ENCODE measurements at places on chromosomes 16 and 17.

DNA sequence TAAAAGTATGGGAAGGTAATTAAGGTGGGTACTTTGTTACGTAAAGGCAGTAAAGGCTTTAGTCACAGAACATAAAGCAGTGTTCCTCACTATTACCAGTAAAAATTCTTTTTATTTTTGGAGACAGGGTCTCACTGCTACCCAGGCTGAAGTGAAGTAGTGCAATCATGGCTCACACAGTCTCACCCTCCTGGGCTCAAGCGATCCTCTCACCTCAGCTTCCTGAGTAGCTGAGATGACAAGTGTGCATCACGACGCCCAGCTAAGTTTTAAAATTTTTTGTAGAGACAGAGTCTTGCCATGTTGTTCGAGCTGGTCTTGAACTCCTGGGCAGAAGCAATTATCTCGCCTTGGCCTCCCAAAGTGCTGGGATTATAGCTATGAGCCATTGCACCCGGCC, 80.5 kb downstream of the CREBBP start:
- DNase-seq = no peak

DNA sequence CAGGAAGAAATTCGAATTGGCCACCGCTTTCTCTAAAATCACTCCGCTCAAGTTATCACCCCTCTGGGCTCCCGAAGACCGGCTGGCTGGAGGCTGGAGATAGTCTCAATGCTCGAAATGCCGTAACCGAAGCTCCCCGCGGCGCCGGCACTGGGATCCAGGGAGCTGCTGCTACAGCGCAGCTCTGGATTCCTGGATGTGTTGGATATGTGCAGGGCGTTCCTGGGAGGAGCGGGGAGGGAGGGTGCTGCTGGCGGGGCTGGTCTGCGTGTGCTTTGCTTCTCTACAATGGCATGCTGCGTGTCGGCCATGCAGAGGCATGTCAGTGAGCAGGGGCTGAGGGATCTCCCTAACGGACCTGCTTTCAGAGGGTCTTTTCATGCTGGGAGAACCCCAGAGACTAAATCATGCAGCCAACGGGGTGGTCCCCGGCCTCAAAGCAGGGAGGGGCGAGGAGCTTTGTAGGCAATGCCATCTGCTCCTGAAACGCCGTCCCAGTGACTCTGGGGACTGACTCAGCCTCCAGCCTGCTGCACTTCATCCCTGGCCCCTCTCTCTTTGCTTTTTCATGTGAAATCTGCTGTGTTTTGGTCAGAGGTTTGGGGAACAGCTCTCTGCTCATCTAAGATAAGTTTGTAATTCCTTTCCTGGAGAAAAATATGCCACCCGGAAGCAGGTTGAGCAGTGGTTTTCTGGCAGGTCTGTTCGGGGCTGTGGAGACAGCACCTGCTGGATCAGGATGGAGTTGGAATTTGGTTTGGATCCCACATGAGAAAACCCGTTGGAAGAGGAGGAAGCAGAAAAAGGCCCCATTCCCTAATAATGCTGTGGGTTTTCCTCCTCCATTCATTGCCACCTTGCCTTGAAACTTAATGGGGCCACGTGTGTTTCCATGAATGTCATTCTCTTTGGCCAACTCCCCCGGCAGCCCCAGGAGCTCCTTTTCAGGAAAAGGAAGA, 311.4 kb downstream of the SEC14L1 start:
- peak; percentile 48 for DNase-seq

- DNase-seq = no peak
Observed at GRCh38 chr16:64343061-64343819, 778.6 kb downstream of the CDH11 start.

GRCh38 chr17:80768936-80769335, 222.7 kb upstream of the CHMP6 start:
- no peak for DNase-seq

GRCh38 chr17:27555339-27555738, 75.6 kb upstream of the LGALS9 start:
- no peak for DNase-seq

GRCh38 chr16:85566561-85567100, 46.5 kb upstream of the GSE1 start:
- DNase-seq = no peak

DNA sequence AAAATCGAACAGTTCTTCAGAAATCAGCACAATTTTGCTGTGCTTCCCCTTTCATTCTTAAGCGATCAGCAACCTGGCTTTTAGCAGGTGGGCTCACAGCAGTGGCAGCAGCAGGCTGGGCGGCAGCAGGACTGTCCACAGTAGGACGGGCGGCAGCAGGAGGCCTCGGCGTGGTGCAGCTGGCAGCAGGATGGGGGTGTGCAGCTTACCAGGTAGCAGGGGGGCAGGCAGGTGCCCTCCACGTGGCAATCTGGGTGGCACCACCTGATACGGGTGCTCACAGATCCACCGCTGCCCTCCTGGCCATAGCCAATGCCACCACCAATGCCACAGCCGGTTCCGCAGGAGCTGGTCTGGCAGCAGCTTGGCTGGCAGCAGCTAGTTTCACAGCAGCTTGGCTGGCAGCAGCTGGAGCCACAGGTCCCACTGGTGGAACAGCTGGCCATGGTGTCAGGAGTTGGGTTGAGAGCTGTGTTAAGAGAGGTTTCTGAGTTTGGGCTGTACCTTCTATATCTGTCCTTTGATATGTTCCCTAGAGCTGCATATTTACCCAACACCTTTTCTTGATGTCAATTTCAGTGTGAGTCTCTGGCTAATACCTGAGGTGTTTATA, at the start of gene KRTAP1-4:
KRTAP1-4 (minus strand) TSS at position 563 of the 613 bp plus-strand sequence; CDS start at position 446, 117 bp downstream.
- no peak for DNase-seq

GRCh38 chr16:49821614-49822282, 34.2 kb downstream of the ZNF423 start:
- no peak for DNase-seq

DNA sequence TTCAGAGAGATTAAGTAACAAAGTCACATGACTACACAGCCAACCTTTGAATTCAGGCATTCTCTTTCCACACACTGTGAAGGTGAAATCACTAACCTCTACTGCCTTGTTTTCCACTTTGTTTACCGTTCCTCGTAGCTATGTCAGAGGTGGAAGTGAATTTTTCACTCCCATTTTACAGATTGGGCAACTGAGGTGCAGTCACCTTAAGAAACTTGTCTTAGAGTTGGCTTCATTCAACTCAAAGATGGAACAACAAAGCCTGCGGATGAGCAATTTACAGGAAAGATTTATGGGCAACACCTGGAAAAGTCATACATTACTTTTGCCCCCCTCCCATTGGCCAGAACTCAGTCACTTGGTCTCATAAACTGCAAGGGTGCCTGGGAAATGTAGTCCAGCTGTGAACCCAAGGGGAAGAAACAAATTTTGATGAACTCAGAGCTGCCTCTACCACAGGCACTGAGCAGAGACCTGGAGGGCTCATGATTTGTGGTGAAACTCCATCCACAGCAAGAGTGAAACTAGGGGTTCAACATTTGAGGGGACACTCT, 784.6 kb upstream of the EEF2KMT start:
- DNase-seq = no peak

DNA sequence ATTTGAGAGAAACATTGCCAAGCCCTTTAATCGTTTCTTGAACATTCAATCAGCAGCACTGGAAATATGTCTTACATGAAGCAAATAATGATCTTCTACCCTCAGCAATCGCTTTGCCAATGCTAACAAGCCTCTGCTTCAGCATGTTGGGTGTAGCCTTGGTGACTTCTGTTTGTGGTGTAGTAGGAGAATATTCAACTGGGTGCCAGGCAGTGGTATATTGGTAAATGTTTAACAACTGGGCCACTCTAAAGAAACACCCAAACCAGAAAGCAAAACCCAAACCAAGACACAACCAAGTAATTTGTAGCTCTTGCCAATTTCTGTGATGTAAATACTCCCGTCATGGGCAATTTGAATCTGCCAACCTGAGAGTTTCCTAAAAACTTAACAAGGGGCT, 9.7 kb downstream of the CDH13 start:
- no peak for DNase-seq

- peak; percentile 37 for DNase-seq
Observed at GRCh38 chr16:89115216-89115861, 21.7 kb downstream of the ACSF3 start.

DNA sequence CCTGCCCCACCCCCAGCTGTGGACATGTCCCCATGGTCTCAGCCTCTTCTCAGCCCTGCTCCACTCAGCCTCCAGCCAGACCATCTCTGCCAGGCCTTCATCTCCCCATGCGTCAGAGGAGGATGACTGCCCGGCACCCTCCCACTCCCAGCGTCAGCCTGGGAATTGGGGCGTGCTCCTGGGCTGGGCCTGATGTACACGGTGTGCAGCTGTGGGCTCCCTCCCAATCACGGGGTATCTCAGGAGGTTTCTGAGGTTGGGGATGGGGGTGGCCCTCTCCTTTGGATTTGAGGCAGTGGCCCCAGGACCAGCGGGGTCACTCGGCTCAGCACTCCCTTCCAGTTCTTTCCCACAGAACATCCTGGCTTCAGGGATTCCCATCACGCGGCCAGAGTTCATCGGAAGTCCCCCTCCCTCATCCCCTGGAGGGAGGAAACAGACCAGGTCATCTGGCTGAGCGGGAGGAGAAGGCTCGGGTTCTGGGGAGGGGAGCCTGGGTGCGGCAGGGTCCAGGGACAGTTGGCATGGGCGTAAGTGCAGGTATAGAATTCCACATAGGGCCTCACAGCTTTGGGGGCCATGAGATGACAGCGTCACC, 36.9 kb downstream of the SOCS3 start:
- no peak for DNase-seq

- no peak for DNase-seq
Observed at GRCh38 chr17:74569020-74570003, 2.0 kb upstream of the CD300H start.

DNA sequence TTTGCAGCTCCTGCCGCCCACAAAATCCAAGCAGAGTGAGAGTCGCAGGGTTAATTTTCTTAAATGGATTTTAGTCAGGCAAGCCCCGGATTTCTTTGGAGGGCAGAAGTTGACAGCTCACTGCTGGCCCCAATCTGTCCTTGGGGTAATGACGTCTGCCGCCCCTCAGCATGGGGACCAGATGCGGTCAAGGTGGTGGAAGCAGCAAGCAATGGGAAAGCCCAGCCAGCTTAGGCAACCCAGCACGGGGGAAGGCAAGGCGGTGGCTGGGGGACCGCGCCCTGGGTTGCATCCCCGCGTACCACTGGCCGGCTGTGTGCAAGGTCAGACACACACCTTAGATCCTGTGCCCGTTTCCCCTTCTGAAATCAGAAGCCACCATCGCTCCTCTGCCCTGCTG, 321.7 kb downstream of the C16orf95 start:
- DNase-seq = no peak

GRCh38 chr16:53334581-53334980, 99.7 kb upstream of the RBL2 start:
- no peak for DNase-seq

DNA sequence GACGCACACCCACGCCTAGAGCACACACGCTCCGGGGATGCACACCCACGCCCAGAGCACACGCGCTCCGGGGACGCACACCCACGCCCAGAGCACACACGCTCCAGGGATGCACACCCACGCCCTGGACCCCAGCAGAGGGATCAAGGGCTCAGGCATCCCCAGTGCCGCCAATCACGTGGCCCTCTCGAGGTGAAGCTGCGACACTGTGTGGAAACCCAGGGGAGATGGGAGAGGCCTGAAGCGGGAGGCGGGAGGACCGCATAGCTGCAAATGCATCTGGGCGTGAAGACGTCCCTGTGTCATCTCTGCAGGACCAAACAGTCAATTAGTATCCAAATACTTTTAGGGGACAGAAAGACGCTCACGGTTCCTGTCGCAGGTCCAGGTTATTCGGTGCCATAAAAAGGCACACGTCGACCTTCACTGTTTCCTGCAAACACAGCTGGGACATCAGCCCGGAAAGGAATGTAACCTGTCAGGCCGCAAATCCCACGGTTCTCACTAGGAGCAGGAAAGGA, 56.4 kb downstream of the TBC1D16 start:
- DNase-seq = no peak

GRCh38 chr16:31476303-31477219, 4.6 kb downstream of the TGFB1I1 start:
- DNase-seq = peak; percentile 93

DNA sequence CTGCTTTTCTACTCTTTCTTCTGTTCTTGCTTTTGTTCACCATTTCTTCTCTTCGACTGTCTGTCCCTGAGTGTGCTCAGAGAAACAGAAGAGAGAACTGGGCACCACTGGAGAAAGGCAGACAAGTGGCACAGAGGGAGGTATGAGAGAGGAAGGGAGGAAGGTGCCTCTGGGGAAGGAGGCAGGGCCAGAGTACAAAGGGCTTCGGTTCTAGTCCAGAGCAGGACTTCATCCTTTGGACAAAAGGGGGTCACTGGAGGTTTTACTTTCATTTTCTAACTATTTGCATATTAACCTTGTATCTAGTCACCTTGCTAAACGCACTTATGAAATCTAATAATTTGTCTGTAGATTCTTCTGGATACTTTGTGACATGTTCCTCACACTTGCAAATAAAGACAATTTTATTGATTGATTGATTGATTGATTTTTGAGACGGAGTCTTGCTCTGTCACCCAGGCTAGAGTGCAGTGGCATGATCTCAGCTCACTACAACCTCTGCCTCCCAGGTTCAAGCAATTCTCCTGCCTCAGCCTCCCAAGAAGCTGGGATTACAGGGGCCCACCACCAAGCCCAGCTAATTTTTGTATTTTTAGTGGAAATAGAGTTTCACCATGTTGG, 13.5 kb downstream of the ITGB4 start:
- DNase-seq = no peak

GRCh38 chr16:64627781-64628180, 494.1 kb downstream of the CDH11 start:
- no peak for DNase-seq

GRCh38 chr17:45953561-45953960, 45.5 kb upstream of the STH start:
- DNase-seq = no peak

- DNase-seq = no peak
Observed at GRCh38 chr17:48247603-48248002, 140.0 kb downstream of the SNX11 start.

DNA sequence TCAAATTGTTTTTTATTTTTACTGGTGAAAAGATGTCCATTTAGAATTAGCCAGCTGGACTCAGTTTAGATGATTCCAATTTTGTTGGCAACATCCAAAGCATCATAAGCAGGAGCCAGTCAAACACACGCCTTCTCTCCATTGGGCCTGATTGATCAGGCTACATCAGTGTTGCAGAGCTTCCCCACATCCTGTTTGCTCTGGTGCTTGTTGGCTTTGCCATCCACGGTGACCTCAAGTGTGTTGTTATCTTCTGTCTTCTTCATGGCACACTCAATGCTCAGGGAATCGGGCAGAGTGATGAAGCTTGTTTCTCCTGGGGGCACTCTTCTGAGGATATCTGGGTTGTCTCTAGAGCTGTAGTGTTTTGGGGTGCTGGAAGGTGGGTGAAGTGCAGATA, 6.3 kb upstream of the NETO2 start:
- no peak for DNase-seq

GRCh38 chr17:82250868-82251500, 22.1 kb downstream of the SLC16A3 start:
- DNase-seq = no peak

- no peak for DNase-seq
Observed at GRCh38 chr16:228151-228851, 948 bp downstream of the LUC7L start.

DNA sequence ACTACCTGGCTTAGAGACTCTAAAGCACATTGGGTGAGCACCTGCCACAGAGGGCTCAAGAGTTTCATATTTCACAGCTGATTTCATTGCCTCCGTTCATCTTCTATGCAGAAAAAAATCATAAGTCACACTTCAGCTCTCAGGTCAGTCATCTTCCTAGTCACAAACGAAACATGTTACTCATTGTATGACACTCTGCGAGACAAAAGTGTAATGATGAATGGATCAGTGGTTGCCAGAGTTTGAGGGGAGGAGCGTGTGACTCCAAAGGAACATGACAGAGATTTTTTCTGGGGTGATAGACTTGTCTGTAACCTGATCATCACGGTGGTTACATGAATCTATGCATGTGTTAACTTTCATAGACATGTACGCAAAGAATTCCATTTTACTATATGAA, 195.2 kb upstream of the CNTNAP4 start:
- DNase-seq = no peak

Data from thyroid gland (tissue), 4 donors.